ENCODE measurements at places on chromosomes 7 and 10.

DNA sequence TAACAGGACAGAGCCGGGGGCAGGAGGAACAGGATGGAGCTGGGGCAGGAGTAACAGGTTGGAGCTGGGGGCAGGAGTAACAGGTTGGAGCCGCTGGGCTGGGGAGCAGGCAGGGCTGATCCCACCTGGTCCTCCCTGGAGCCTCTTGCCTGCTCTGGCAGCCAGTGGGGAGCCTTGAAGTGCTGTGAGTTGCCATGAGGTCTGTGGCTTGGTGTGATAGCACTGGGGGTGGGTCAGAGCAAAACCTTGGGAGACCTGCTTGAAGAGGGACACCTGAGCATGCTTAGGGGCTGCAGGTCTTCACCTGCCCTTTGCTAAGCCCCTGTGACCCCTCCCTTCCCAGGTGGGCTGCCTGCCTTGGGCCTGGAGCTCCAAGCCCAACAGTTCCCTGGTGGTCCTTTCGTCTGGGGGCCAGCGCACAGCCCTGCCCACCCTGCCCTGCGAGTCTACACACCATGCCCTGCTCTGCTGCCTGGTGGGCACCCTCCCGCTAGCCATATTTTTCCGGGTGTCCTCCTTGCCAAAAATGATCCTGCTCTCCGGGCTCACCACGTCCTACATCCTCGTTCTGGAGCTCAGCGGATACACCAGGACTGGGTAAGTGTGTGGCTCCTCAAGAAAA is 111.6 kb downstream of the ADCY1 start:
- H3K36me3 ChIP-seq: no peaks in the 10 kb centered on the region
- no peaks in the 10 kb centered on the region for H3K27me3 ChIP-seq
- H3K27ac ChIP-seq: no peak overlapping the region
- DNase-seq: no peak

DNA sequence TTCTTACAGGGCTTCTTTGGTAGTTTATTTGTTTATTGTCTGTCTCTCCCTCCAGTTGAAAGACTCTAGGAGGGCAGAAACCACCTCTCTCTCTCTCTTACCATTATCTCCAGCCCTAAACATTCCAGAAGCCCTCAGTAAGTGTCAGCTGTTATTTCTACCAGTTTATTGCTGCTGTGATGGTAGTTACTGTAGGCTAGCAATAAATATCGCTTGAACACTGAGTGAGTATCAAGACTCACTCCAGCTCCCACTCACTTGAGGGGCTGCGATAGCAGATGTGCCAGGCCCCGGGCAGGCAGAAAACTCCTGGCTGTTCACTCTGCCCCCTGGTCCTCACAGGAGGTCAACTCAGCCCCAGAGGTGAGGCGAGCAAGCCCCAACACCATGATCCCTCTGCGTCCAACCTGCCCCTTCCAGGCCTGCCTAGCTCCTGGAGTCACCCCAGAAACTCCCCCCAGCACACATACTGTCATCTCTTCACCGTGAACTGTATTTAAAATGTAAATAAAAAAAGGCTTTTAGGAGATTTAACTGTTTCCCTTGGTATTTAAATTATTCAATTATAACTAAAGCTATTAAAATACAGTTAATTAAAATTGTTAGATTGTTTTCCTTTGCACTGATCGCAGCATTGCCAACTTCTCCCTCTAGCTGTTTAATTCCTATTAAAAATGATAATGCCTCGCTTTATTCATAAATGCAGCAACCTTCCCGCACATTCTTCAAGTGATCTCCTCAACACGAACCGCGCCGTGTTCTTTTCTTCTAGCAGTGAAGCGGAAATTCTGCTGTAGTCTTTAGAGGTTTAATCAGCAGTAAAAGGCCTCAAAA is 321.1 kb upstream of the ZMIZ1 start:
- no peak overlapping the region for H3K27ac ChIP-seq
- H3K27me3 ChIP-seq: peaks cover 4% of the 10 kb centered on the region
- H3K4me3 ChIP-seq: no peak overlapping the region
- H3K36me3 ChIP-seq: no peaks in the 10 kb centered on the region
- no peak for DNase-seq

DNA sequence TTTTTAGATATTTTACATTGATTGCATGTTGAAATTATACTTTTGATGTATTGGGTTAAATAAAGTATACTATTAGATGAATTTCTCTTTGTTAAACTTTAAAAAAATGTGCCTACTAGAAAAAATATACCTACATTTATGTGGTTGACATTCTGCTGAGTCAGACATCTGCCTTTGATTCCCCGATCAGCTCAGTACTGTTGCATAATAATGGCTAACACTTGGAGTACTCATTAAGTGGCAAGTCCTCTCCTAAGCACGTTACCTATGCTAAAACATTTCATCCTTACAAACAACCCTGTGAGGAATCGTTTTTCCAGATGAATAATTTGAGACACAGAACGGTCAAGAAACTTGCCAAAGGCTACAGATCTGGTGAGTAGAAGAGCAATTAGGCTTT is 14.0 kb upstream of the SEM1 start:
- H3K27me3 ChIP-seq: no peaks in the 10 kb centered on the region
- peak; percentile 47 for DNase-seq
- H3K4me1 ChIP-seq: peaks cover 22% of the 10 kb centered on the region
- no peak overlapping the region for H3K4me3 ChIP-seq
- no peaks in the 10 kb centered on the region for H3K36me3 ChIP-seq
- H3K27ac ChIP-seq: no peak overlapping the region

GRCh38 chr7:104795616-104796398 is 218.2 kb upstream of the KMT2E start:
- no peak for DNase-seq
- H3K4me3 ChIP-seq: no peak overlapping the region
- H3K27ac ChIP-seq: no peak overlapping the region
- H3K36me3 ChIP-seq: no peaks in the 10 kb centered on the region

- peaks cover 24% of the 10 kb centered on the region for H3K27me3 ChIP-seq
- no peaks in the 10 kb centered on the region for H3K36me3 ChIP-seq
- no peaks in the 10 kb centered on the region for H3K4me1 ChIP-seq
- DNase-seq: no peak
Measured at GRCh38 chr7:1586126-1586826, 16.4 kb upstream of the PSMG3 start.

DNA sequence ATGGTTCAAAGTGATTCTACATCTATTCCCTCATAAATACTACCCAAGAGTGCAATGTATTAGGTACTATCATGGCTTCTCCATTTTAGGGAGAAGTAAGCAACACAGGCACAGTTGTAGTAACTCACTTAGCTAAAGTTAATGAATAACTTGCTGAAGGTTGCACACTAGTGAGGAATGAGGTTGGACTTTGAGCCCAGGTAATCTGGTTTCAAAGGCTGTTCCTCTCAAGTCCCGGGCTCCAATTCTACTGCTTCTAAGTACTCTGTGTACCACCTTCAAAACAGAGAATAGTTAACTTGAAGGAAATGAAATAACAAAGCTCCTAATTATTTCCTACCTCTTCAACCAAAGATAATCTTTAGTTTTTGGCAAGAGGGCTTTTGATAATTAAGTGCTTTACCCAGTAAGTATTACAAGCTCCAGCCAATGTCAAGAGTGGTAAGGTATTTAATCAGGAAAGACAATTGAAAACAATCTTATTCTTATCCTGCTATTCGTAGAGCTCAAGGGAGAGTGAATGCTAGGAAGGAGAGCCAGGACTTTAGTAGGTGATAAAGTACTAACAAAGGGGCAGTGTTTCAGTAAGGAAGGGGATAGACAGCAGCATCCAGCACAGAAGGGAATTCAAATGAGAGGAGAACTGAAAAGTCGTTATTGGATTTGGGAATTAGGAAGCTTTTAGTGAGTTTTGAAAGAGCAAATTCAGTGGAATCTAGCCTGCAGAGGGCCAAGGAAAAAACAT is 158.2 kb upstream of the PTPRZ1 start:
- H3K36me3 ChIP-seq: no peaks in the 10 kb centered on the region
- H3K4me3 ChIP-seq: no peak overlapping the region
- no peak for DNase-seq

DNA sequence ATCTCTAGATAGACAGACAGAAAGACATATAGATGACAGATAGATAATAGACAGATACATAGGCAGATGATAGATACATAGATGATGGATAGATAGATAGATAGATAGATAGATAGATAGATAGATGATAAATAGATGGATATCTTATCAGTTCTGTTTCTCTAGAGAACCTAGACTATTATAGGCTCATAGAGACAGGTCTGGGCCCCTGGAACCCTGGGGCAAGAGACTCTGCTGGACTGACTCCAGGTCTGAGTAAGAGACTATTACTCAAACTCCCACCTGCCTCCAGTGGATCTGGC is 58.3 kb downstream of the FRMPD2 start:
- H3K27ac ChIP-seq: no peak overlapping the region
- H3K27me3 ChIP-seq: no peaks in the 10 kb centered on the region
- no peak overlapping the region for H3K4me3 ChIP-seq
- DNase-seq: no peak

GRCh38 chr10:17943033-17943745 is 8.5 kb upstream of the SLC39A12 start:
- no peaks in the 10 kb centered on the region for H3K27me3 ChIP-seq
- no peaks in the 10 kb centered on the region for H3K36me3 ChIP-seq
- no peak for DNase-seq

GRCh38 chr10:62153191-62153590 is 115.5 kb downstream of the RTKN2 start:
- no peaks in the 10 kb centered on the region for H3K36me3 ChIP-seq
- no peaks in the 10 kb centered on the region for H3K27me3 ChIP-seq
- no peaks in the 10 kb centered on the region for H3K4me1 ChIP-seq
- no peak for DNase-seq
- H3K4me3 ChIP-seq: no peak overlapping the region

- H3K4me1 ChIP-seq: peaks cover 23% of the 10 kb centered on the region
- no peaks in the 10 kb centered on the region for H3K27me3 ChIP-seq
Measured at GRCh38 chr10:106401967-106402366, 762.5 kb downstream of the SORCS1 start.

GRCh38 chr7:2165610-2166594 is 66.8 kb downstream of the MAD1L1 start:
- no peak overlapping the region for H3K4me3 ChIP-seq
- H3K27me3 ChIP-seq: no peaks in the 10 kb centered on the region
- no peak for DNase-seq
- H3K27ac ChIP-seq: no peak overlapping the region
- H3K4me1 ChIP-seq: peaks cover 8% of the 10 kb centered on the region
- H3K36me3 ChIP-seq: no peaks in the 10 kb centered on the region

GRCh38 chr10:119323085-119324016 is 116.0 kb downstream of the GRK5 start:
- peaks cover 32% of the 10 kb centered on the region for H3K4me1 ChIP-seq
- peak overlapping the region; percentile 26 for H3K27ac ChIP-seq
- H3K36me3 ChIP-seq: peaks cover 4% of the 10 kb centered on the region
- no peaks in the 10 kb centered on the region for H3K27me3 ChIP-seq
- no peak for DNase-seq

DNA sequence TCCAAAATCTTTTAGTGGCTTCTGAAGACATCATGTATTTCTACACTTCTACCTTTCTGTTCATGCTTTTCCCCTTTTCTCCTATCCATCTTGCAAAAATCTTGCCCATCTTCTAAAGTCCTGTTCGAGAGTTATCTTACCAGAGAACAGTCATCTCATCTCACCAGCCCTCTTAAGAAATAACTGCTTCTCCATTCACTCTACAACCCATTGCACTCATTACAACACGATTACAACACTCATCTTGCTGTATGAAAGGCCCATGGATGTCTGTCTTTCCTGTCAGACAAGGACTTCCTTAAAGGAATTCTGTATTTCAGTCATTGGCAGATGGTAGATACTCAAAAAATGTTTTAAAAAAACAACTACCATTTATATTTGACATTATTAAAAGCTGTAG is 30.8 kb downstream of the ZNF438 start:
- no peak for DNase-seq
- no peak overlapping the region for H3K27ac ChIP-seq
- H3K4me3 ChIP-seq: no peak overlapping the region
- no peaks in the 10 kb centered on the region for H3K27me3 ChIP-seq

DNA sequence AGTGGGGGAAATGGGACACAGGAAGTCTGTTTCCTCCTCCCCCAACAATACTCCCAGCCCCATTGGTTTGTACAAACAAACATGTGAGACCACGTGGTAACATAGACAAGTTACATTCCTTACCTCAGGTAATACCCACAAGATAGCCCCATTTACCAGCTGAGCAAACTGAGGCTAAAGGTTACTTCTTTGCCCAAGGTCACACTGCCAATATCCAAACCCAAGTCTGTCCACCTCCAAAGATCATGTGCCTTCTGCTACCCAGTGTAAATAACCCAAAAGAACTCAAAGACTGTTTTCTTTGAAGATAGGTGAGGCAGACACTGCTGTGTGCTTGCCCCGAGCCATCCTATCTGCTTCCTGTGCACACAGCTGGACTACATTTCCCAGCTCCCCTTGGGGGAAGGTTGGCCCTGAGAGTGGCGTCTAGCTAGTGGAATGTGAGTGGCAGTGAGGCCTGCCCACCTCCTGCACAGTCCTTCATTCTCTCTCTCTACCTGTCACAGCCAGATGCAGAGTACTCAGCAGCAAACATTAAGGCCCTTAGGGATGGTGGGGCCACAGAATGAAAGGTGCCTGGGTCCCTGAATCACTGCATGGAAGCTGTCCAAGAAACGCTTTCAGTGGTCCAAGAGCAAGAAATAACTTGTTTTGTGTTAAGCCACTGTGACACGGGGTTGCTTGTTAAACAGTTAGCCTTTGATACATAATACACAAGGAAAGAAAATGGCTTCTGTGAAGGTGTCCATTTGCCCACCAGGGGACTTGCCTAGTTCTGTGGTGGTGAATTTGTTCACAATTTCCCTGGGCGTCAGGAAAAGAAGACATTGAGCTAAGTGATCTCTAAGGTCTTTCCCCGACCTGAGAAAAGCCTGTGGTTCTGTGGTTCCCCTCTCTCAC is 257.7 kb upstream of the NFE2L3 start:
- H3K4me3 ChIP-seq: no peak overlapping the region
- DNase-seq: peak; percentile 74
- H3K27ac ChIP-seq: no peak overlapping the region
- H3K27me3 ChIP-seq: no peaks in the 10 kb centered on the region
- H3K4me1 ChIP-seq: peaks cover 22% of the 10 kb centered on the region

DNA sequence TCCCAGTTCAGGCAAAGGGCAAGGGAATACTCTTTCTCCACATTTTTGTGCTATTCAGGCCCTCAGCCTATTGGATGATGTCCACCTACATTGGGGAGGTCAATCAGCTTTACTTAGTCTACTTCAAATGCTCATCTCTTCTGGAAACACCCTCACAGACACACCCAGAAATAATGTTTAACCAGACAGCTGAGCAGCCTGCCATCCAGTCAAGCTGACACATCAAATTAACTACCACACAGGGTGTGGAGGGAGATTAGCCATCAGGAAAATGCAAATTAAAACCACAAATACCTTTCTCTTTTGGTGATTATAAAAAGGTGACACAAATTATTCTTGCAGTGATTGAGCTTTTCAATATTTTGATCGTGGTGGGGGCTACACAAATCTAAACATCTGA is 74.7 kb upstream of the FZD8 start:
- H3K27me3 ChIP-seq: no peaks in the 10 kb centered on the region
- no peak overlapping the region for H3K27ac ChIP-seq
- no peak overlapping the region for H3K4me3 ChIP-seq
